Fibroblast of skin of right quadriceps (primary cell): ENCODE measurements at places on chromosomes 13 and 19.
A peak's percentile ranks its signal among the peaks of the same experiment; 100 is the strongest.

- DNase-seq = no peak
Observed at GRCh38 chr19:37929355-37929923, 22.4 kb downstream of the SIPA1L3 start.

DNA sequence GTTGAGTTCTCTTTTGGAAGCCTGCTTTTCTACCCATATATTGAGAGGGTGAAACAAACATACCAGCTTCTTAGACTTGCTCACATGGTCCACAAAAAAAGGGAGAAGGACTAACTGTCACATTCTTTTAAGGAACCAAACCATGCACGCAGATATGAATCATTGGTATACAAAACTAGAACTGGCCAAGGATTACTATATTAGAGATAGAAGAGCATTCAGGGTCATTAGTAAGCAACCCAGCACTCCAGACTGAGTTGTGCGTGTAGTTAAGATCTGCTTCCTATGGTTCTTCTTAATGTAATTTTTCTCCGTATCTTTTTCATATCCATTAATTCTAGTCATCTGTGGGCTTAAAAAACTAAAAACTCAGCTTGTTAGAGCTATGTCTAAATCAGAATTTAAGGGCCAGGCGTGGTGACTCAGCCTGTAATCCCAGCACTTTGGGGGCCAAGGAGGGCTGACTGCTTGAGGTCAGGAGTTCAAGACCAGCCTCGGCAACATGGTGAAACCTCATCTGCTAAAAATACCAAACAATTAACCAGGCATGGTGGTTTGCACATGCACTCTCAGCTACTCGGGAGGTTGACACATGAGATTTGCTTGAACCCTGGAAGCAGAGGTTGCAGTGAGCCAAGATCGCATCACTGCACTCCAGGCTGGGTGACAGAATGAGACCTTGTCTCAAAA is 19.6 kb downstream of the ALG5 start:
- DNase-seq = peak; percentile 45

DNA sequence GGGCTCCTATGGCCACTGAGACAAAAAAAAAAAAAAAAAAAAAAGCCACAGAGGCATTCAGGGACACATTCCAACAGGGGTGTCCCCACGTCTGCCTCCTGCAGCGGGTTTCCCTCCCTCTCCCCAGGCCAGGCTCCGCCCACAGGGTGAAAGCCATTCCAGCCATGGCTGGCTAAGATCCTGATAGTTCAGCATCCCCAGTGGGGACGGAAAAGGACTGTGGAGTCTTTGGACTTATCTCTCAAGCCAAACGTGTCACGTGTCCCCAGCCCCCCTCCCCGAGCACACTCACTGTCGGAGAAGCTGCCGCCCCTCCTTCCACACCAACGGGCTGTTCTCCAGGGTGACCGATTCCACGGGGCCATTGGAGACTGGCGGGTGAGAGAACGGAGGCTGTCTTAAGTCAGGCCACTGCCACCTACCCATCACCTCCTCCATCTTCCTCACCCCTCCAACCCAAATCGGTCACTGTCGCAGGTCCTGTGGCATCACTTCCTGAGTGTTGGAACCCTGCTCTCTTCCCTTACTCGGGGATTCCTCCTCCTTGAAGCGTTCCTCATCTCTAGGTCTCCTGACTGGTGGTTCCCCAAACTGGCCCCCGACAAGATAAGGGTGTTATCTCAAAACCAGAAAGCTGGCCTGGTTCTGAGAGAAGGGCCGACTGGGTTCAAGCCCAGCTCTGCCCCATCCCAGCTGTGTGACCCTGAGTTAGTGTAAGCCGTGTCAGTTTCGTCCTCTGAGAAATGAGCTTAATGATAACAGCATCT is 9.1 kb upstream of the FKRP start:
- DNase-seq = no peak

DNA sequence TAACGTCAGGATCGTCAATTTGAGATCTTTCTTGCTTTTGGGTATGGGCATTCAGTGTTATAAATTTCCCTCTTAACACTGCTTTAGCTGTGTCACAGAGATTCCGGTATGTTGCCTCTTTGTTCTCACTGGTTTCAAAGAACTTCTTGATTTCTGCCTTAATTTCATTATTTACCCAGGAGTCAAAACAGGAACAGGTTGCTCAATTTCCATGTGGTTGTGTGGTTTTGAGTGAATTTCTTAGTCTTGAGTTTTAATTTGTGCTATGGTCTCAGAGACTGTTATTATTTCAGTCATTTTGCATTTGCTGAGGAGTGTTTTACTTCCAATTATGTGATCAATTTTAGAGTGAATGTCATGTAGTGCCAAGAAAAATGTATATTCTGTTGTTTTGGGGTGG is 153.1 kb downstream of the PCDH17 start:
- no peak for DNase-seq

- DNase-seq = no peak
Observed at GRCh38 chr19:3367628-3368440, 1.5 kb downstream of the NFIC start.

- peak; percentile 58 for DNase-seq
Observed at GRCh38 chr13:108895220-108895704, 265.9 kb downstream of the MYO16 start.

DNA sequence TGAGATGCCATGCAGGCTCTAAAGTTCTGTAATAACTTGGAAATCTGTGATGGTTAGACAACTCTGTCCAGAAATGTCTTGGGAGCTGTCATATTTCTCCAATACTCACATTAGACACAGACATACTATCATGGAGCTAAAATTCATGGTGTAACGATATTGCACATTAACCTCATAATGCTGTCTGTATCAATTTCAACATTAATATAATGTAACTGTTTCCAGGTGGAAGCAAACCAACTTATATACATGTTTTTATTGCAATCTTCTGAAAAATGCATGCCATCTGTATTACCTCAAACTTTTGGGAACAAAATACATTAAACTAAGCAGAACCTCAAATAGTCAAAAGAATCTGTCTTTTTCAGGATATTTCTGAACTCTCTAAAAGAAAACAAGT is 14.7 kb upstream of the SPART start:
- DNase-seq = peak; percentile 36

DNA sequence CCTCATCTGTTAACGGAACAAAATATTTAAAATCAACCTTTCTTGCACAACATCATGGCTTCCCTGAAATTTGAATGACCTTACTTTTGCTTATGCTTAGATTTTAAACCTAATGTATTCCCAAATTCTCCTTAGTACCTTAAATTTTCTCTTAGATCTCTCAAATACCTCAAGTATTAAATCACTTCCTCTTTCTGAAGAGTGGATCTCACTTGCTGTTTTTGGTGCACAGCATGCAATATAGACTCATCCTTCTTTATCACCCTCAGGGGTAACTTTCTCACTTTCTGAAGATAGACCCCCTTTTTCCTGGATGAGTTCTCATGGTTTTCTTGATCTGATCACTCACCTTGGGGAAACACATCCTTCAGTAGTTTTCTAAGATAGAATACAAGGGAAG is 871.7 kb downstream of the DACH1 start:
- DNase-seq = no peak

DNA sequence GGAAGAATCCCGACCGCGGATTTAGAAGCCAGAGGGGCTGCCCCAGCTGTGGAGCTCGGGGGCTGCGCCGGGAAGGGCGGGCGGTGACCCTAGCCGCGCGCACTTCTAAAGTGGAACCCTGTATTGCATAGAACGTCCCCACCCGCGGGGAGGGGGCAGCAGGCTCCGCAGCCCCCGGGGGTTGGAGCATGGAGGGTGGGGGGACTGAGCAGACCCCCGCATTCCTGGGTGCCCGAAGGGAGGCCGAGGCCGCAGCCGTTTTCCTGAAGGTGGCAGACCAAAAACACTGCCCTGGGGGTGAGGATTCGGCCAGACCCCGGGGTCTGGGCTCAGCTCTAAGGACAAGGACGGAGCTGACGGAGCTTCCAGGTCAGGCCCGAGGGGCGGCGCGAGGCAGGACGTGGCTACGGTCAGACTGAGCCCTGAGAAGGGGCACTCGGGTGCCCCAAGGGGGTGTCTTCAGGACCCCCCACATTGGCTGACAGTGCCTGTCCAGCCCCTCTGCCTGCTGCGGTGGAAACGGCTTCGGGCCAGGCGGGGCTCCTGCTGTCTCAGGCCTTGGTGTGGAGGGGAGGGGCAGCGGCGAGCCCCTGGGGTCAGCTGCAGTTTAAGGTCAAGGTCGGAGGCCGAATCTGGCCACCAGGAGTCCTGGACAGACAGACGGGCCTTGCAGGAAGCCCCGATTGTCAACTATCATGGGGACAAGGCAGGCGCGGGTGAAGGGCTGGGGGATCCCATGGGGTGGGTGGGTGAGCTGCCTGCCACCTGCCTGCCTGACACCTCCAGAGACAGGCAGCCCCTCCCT is 12.6 kb downstream of the MKNK2 start:
- DNase-seq = no peak

DNA sequence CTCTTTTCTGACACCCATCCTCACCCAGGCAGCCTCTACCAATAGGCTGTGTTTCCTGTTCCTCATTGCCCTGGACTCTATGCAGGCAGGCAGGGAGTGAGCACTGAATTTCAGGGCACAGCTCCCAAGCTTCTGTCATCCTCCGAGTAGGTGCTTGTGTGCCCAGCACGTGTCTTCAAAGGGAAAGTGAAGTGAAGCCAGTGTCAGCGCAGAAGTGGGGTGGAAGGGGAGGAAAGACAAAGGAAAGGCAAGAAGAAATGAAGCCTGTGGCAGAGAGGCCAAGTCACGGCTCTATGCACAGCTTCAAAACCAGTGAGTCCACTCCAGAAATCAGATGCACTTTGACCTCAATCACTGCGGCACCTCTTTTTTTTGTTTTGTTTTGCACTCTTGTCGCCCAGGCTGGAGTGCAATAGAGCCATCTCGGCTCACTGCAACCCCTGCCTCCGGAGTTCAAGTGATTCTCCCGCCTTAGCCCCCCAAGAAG is 16.9 kb downstream of the CEBPA start:
- DNase-seq = no peak

DNA sequence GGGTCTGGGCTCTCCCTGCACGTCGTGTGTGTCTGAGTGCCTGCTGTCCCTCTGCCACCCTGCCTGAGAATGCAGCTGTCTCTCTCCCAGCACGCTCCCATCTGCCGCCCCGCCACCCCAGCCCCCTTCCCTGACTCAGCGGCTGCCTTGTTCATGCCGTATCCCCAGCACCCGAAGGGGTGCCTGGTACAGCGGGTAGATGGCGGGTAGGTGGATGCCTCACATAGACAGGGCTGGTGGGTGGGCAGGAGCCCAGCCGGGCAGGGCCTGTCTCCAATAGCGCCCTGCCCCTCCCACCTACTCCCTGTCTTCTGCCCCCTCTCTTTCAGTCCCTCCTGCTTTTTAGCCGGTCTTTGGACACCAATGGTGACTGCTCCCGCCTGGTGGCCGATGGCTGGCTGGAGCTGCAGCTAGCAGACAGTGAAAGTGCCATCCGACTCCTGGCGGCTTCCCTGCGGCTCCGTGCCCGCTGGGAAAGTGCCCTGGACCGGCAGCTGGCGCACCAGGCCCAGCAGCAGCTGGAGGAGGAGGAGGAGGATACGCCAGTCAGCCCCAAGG is 30.3 kb downstream of the DHX34 start:
- DNase-seq = no peak

- DNase-seq = peak; percentile 59
Observed at GRCh38 chr13:51861723-51862300, at the start of gene CCDC70. CCDC70 (plus strand) TSS chr13:51861969; CDS start chr13:51865412, 3,443 bp downstream.

GRCh38 chr19:55377356-55378131 is 918 bp downstream of the TMEM190 start:
- DNase-seq = no peak

DNA sequence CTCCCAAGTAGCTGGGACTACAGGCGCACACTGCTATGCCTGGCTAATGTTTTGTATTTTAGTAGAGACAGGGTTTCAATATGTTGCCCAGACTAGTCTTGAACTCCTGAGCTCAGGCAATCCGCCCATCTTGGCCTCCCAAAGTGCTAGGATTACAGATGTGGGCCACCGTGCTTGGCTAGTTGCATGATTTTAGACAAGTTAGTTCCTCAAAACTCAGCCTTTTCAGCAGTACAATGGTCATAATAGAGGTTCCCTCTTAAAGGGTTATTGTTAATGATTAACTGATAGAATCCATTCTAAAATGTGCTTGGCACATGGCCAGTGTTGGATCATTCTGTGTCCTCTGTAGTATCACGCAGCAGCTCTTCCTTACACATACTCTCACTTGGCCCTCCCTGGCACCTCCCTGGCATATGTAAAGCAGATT is 19.5 kb upstream of the IFT88 start:
- no peak for DNase-seq

GRCh38 chr13:30692113-30692512 is 43.2 kb upstream of the ALOX5AP start:
- DNase-seq = no peak

DNA sequence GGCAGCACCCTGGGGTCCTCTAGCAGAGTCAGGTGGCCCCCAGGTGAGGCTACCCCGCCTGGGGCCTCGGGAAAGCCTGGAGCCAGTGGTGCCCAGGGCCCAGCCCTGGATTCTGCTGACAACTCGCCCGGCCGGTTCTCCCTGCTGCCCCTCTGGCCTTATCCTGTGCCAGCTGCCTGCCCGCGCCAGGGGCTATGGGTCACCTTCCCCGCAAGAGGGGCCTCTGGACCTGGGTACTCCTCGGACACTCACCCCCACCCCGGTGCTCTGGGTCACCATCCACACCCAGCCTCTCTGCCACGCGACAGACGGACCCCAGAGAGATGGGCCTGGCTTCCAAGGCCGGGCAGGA is 24.0 kb downstream of the ZBTB7A start:
- DNase-seq = no peak

- DNase-seq = peak; percentile 82
Observed at GRCh38 chr19:38949580-38950367, 19.0 kb downstream of the MRPS12 start.

- no peak for DNase-seq
Observed at GRCh38 chr13:41782086-41782485, 178.8 kb downstream of the VWA8 start.

DNA sequence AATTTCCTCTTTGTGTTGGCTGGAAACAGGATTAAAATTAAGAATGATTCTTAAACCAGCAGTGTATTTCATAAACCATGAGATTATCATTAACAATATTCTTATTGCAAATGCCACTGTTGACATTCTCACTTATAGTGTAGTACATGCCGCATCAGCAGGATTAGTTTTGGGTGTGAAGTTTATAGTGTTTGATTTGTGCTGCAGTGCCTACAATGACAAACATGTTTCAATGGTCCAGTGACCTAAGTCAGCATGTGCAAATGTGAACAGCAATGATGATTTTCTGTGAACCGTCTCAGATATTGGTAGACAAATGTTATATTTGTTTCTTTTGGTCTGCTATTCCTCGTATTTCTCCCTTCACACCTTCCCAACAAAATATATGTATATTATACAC is 49.8 kb upstream of the TDRD3 start:
- no peak for DNase-seq

DNA sequence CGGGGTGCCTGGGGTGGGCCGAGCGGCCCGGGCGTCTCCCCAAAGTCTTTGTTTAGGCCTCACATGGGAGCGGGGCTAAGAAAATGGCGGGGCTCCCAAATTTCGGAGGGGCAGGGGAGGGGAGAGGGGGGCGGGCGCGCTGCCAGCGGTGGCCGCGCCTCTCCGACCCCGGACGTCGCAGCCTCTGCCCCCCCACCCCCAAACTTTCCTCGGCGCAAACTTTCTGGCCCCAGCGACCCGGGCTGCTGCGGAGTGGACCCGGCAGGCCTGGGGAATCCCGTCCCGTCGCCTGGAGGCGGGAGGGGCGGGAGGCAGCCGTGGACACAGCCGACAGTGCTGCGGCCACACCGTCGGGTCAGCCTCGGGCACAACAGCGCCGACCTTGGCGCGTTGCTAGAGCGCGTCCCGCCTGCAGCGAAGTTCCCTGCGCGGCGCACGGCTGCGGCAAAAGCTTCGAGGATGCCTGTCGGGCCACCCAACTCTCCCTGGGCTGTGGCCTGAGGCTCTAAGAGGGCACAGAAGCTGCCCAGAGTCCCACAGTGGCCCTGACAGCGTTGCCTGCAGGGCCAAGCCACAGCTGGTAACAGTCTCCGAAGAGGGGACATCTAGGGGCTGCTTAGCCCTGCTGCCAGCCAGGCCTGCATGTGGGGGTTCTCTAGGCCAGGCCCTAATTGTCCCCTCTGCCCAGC is 1.3 kb downstream of the NFIX start:
- DNase-seq = no peak
